ENCODE measurements at places on chromosomes 3 and 15.

- DNase-seq: no peak
These were observed 443.3 kb downstream of the MAGI1 start for GRCh38 chr3:65595222-65596028.

- no peak for DNase-seq
These were observed 3.8 kb upstream of the CLK3 start for GRCh38 chr15:74611834-74612233.

DNA sequence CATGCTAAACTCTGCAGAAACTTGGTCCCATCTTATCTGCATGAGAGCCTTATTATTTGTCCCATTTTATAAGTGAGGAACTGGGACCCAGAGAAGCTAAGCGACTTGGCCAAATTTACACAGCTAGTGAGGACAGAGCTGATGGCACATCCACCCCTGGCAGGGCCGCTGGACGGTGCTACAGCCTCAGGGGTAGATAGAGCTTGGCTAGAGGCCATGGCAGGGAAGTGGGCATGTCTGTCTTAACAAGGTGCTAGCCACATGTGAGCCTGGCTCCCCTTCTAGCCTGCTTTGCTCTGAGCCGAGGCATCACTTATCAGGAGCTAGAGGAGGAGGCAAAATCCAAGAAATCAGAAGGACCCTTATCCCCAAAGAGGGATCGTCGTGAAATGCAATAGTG lies 36.7 kb upstream of the SYNM start:
- no peak for DNase-seq

DNA sequence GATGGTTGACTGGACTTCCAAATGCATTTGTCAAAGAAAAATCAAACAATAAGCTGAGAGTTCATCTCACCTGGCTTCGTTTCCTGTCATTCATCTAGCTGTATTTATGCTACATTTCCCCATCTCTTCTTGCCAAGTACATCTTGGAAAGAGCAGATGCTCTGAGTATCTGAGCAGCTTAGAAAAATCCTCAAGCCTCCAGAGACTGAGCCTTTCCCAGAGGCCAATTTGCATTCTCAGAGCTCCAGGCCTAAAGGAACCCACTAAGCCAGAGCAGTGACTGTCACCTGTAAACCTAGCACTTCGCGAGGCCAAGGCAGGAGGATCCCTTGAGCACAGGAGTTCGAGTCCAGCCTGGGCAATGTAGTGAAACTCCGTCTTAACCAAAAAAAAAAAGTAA lies 100.5 kb downstream of the XXYLT1 start:
- DNase-seq: no peak

GRCh38 chr3:42190701-42191442 lies 75.1 kb downstream of the CCK start:
- DNase-seq: peak; percentile 15

DNA sequence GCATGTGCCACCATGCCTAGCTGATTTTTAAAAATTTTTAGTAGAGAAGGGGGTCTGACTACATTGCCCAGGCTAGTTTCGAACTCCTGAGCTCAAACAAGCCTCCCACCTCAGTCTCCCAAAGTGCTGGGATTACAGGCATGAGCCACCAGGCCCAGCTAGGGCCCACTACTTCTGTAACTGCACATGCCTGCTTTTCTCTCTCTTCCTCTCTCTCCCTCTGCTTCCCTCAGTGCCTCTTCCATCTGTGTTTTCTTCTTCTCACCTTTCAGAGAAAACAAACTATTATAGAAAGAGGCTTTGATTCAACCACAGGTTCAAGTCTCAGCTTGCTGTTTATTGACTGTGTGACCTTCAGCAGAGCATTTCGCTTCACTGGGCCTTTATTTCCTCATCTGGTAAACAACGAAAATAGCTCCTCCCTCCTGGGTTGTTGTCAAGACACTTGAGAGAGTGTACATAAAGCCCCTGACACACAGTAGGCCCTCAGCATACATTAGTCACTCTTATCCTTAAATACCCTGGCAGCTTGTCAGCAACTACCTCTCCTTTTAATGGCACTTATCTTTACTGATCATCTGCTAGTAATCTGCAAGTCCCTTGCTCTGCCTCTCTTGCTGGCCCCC lies 10.2 kb downstream of the TADA3 start:
- no peak for DNase-seq

GRCh38 chr3:101803173-101803782 lies 24.3 kb downstream of the NXPE3 start:
- DNase-seq: peak; percentile 58

DNA sequence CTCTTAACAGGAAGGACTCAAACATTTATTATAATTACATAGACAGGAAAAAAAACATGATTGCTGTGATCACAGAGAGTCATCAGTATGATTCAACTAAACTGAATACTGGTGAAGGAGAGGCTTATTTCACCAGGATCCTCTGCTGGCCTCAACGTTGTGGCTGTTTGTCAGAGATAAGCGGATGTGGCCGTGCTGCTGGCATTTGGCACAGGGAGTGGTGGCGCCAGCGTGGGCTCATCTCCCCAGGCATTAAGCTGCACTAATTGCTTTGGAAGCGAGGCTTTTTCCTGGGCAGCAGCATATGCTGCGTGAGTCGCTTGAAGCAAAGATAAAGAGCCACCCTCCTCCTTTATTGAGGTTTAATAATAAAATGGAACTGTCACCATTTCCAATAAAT lies 306.7 kb downstream of the LRTM1 start:
- DNase-seq: peak; percentile 29

GRCh38 chr3:20023623-20024405 lies 11.8 kb upstream of the PP2D1 start:
- no peak for DNase-seq

GRCh38 chr15:63601026-63601703 lies 4.0 kb downstream of the FBXL22 start:
- DNase-seq: no peak

DNA sequence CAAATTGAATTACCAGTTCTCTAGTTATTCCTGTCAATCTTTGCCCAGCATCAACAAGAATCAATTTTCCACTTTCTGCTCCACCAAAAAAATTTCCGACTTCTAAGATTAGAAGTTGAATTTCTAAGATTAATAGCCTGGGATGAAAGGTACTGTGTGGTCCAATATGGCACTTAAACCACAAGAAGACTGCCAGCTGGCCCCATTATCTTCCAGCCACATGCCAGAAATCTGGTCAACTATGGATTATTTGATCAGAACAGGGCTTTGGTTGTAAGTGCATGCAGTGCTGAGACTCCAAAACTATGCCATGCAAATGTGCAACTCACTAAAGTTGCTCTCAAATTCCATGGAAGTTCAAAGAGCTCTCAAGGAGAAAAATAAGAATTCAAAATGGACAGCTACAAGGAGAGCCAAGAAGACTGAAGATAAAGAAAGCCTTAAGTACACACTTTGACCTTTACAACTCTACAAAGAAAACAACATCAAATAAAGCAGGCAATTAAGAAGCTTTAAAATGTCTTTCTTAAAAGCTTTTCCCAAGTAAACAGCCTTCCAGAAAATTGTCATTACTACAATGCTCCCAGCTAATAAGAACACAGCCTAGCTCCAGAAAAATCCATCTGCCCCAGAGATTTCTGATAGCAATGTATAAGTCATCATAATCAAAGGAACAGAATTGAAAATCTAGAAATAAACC lies 64.2 kb downstream of the ST3GAL6 start:
- no peak for DNase-seq

DNA sequence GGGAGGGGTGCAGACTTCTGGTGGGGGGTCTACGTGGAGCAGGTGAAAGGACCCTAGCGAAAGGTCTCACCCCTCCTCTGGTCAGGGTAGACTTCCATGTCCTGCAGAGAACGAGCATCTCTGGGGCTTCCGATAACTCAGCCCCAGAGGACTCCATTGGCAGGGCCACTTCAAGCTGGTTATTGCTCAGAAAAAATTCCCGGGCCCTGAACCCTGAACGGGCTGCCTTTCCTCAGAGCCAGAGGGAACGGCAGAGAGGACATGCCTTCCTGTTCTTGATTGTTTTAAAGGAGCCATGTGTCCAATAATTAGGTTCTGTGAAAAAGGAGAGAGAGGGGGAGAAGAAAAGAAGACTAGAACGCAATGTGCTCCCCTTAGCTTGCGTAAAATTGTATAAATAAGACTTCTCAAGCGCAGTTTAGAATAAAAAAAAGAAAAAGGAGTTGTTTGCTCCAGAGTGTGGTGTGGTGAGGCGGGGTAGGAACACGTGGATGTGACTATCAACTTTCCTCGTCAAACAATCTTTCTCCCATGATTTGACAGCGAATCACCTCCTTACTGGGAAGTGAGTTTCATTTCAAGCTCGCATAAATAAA lies 193.4 kb upstream of the UBE2E1 start:
- DNase-seq: no peak

DNA sequence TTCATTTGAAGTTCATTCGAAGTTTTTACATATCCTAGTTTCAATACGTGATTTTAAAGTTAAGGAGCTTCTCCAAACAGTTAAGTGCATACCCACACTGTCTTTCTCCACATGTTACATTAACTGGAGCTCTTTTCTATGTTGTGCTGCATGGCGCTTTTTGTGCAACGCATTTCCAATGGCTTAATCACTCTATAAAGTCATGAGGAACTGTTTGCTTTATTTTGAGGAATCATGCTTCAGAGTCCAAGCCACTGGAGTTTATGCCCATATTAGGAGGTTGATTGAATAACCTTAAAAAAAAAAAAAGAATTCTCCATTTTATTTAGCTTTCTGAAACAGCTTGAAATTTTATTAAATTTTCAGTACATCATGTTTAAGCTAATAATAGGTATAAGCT lies 109.4 kb upstream of the MBNL1 start:
- DNase-seq: no peak

- DNase-seq: no peak
These were observed 69.9 kb downstream of the LIPC start for GRCh38 chr15:58501636-58502188.

- DNase-seq: no peak
These were observed 52.1 kb upstream of the IQSEC1 start for GRCh38 chr3:13125092-13126015.

- no peak for DNase-seq
These were observed 99.3 kb downstream of the WNT7A start for GRCh38 chr3:13780432-13781176.

- DNase-seq: no peak
These were observed 15.8 kb downstream of the IQSEC1 start for GRCh38 chr3:13057282-13058040.

DNA sequence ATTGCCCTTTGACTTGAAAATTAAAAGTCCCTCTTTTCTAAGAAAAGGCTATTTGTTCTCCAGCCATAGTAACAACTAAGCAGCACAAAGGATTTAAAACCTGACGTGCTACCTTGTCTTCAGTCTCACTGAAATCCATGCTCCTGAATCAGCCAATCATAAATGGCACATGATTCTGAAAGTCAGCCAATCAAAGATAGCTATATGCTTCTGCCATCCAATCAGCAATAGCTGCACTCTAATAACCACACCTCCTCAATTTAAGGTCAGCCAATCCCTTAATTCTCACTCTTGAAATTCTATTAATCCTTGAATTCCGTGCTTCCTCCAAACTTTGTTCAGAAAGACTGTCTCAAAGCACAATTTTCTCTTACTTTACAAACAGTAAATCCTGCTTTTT lies 53.5 kb upstream of the ACAN start:
- no peak for DNase-seq

DNA sequence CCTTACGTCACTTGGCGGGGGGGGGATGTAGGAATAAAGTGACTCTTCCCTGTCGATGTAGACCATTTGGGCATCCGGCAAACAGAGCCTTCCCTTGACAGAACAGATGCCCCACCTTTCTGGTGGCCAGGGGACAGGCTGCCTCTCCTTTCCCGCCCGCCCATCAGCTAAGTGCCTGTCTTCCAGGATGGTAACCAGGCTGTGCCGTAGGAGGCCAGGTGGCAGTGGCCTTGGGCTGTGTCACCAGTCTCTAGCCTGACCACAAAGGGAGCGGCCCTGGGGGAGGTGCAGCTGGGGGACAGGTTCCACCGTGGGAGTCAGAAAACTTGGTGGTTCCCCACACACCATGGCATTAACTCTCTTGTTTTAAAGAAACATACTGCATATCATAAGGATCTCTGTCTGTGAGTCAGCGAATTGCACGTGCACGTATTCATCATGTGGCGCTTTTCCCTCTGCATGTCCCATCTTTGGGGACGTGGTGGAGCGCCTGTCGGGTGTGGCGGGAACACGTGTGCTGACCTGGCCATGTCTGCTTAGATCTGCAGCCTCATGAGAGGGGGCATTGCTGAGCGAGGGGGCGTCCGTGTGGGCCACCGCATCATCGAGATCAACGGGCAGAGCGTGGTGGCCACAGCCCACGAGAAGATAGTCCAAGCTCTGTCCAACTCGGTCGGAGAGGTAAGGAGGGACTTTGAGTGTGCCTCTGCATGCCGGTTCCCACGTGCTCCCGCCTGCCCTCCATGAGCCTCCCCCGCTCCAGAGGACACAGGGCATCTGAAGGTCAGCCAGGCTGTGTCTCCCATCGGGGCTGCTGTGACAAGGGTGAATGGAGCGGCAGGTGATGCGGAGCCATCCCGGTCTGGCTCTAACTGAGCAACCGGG lies 156.0 kb downstream of the NSMCE3 start:
- DNase-seq: no peak

DNA sequence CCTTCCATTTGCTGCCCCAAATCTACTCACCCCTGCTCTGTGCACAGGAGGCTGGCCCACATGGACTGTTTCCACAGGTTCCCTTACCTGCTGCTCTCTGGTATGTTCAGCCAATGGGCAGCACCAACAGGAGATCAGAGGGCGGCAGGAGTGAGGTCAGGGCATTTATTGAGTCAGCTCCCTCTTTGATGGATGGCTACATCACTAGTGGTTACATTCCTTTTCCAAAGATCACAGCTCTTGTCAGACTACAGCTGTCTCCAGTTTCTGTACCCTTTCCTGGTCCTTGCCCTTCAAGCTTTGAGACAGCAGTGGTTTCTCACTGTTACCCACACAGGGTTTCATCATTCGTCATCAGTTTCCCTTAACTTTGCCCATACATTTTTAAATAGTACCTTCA lies 325.1 kb downstream of the SUCLG2 start:
- DNase-seq: no peak

- DNase-seq: no peak
These were observed 83.5 kb downstream of the FAM81A start for GRCh38 chr15:59521443-59521842.

DNA sequence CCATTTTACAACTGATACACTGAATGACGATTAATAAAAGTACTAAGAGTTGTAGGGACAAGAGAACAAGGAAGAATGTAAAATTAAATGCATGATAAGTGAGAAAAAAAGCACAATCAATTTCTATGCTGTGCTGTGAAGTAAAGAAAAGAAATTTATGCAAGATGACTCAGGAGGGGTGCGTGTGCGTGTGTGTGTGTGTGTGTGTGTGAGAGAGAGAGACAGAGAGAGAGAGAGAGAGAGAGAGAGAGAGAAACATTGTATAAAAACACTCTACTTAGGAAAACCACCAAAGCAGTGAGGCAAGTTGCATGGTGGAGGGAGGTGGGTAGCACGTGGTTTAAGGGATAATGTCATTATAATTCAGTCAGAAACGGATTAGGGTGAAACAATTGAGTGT lies 580.8 kb upstream of the ALCAM start:
- DNase-seq: no peak

GRCh38 chr3:99012051-99012450 lies 110.6 kb upstream of the DCBLD2 start:
- no peak for DNase-seq

DNA sequence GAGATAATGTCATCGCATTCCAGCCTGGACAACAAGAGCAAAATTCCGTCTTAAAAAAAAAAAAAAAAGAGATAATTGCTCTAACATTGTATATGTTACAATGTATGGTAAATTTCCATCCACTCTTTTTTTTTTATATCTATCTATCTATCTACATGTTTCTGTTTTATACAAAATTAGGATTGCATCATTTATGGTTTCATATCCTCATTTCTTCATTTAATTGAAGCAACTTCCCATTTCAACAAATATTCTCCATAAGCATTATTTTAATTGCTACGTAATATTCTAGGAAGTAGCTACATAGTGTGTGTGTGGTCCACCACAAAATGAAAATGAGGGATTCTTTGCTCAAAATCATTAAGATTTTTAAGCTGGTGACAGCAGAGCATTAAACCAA lies 18.4 kb downstream of the RBP1 start:
- DNase-seq: no peak
